ENCODE measurements at places on chromosomes 2 and 18.

GRCh38 chr2:227864161-227864756 lies 7.2 kb upstream of the DAW1 start:
- DNase-seq, result no peak

DNA sequence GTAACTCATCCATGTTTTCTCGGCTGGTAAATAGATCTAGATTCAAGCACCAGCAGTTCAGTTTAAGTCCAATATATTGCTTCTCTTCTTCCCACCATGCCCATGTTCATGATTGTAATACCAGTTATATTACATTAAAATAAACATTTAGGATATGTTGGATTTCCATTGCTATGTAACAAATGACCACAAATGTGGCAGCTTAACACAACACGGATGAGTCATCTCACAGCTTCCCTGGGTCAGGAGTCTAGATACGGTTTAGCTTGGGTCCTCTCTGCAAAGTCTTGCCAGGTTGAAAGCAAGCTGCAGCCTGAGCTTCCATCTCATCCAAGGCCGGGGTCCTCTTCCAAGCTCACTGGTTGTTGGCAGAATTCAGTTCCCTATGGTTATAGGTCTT lies 39.4 kb upstream of the SMAD2 start:
- DNase-seq, result no peak

GRCh38 chr18:41922841-41923240 lies 32.2 kb upstream of the PIK3C3 start:
- no peak for DNase-seq

GRCh38 chr2:134246154-134246874 lies 7.6 kb upstream of the MGAT5 start:
- no peak for DNase-seq

DNA sequence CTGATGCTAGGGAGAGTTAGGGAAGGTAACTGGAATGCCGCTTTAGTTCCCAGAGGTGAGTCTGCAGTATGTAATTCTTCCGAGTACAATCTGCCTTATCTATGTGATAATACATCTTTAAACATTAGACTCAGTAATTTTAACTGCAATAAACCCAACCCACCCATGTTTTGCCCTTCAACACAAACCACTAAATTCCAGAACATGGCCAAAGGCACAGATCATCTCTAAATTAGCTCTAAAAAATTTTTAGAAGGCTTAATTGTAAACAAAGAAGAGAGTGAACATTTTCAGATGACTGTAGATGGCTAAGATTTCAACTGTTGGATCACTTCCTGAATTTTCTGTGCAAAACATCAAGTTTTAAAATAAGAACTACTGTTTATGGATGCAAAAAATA lies 488.7 kb upstream of the ID2 start:
- no peak for DNase-seq

- DNase-seq, result no peak
Observed at GRCh38 chr2:206805887-206806607, 40.6 kb downstream of the FASTKD2 start.

GRCh38 chr2:95271381-95271971 lies 2.8 kb upstream of the PROM2 start:
- DNase-seq, result no peak

- no peak for DNase-seq
Observed at GRCh38 chr18:67483237-67483636, 33.3 kb downstream of the DSEL start.

GRCh38 chr2:62144689-62145477 lies 51.0 kb upstream of the B3GNT2 start:
- DNase-seq, result no peak

DNA sequence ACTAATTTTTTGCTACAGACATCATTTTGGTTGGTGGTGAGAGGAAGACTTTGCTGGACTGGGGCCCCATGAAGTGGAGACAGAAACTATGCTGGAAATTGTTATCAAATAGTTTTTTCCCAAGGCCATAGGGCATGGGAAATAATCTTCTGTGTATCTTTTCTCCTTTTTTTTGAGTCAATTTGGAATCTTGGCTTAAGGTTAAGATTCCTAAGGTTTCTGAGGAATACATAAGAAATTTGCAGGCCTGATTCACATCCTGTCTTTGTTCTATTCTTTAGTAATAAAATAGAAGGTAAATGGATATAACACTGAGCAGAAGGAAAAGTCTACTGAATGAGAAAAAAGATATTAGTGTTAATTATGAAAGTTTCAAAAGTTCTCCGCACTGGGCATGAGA lies 16.6 kb downstream of the SMC6 start:
- DNase-seq, result no peak

- no peak for DNase-seq
Observed at GRCh38 chr2:135773319-135773718, 31.7 kb downstream of the UBXN4 start.

DNA sequence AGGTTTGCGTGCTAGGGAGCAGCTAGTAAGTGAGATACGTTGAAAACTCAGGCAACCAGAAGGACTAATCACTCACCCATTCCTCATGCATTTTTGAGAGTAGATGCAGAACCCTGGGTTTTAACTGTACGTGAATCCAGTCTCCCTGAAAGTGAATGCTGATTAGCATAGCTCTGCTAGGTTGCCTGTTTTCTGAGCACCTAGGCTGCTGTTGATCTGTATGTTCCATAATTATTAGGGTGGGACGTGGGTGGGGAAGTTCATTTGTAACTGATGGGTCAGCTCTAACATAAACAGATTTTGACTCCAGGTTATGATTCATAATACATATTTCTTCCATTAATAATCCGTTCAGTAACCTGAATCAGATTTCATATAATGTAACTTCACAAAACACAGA lies 379.0 kb upstream of the FANCL start:
- no peak for DNase-seq

DNA sequence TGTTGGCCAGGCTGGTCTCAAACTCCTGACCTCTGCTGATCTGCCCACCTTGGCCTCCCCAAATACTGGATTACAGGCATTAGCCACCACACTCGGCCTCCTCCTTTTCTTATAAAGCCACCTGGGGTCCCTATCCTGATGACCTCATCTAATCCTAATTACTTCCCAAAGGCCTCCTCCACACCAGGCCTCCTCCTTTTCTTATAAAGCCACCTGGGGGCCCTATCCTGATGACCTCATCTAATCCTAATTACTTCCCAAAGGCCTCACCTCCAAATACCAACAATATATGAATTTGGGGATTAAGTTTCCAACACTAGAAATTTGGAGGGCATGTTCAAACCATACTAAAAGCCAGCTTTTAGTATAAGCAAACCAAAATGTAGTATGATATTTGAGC lies 9.7 kb upstream of the RMC1 start:
- no peak for DNase-seq

- DNase-seq, result no peak
Observed at GRCh38 chr18:36504928-36505327, 207.4 kb downstream of the FHOD3 start.

DNA sequence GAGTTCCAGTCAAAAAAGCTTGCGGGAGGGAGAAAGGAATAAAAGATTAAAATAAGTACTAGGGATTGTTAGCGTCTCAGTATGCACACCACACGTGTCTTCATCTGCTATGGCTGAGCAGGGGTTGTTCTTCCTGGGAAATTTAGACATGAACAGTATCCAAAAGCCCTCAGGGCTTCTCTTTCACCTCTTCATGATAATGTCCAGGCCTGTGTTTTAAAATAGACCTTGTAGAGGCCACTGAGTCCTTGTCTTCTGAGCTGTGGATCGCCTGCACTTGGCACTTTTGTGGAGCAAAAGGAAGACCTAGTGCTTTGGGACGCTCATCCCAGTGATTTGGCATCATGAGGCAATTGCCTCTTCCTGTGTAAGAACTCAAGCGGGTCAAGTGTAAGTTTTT lies 52.4 kb downstream of the CFAP221 start:
- no peak for DNase-seq

DNA sequence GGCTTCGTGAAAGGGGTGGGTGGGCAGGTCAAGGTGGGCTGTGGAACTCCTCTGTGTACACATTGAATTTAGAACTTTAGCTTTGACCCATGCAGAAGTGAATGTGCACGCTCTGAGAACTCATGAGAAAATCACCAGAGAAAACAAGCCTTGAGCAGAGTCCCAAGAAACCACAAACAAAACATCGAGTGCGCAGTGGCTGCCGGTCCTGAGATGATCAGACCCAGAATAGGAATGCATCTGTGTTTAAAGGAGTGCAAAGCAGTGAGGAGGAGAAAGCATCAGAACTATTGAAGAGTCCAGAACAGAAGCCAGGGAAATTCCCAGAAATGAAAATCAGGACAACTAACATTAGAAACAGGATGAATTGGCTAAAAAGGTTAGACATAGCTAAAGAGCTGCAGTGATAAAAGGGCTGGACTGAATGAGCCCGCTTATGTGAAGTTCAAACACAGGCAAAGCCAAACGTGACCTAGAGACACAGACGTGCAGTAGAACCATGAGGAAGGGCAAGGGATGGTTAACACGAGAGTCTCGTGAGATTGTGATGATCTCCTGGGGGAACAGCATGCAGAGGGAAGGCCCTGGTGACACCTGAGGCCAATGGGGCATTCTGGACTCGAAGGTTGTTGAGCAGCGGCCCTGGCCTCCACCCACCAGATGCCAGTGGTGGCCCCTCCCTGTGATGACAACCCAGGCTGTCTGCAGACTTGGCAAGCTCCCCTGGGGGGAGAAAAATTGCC lies 16.4 kb upstream of the TXNL4A start:
- DNase-seq, result no peak

- DNase-seq, result no peak
Observed at GRCh38 chr2:73272270-73272669, 12.0 kb downstream of the FBXO41 start.

GRCh38 chr2:233075966-233076339 lies 15.8 kb downstream of the INPP5D start:
- no peak for DNase-seq

DNA sequence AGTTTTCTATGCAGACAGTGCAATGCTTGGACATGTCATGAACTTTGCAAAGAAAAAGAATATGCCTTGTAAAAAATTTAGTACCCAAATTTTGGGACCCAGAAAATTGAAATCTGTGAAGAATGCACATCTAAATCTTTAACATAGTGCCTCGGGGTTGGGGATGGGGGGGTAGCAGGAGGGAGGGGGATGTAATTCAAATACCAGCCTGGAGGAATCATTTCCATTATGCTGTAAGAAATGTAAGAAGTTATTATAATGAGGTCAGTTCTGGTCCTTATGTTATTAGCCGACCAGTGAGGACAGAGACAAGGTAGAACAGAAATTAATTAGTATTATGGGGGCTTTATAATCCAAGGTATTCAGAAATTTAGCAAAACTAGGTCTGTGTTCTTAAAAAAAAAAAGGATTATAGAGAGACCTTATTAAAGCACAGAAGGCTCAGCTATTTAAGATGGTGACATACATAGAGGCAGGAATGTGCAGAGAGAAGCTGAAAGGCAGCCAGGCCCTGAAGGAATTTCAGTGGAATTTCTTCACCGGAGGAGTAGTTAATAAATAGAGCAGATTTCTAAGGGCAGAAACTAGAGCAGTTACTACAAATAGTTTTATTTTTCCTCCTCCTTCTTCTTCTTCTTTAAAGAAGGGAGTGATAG lies 89.0 kb upstream of the RBMS1 start:
- no peak for DNase-seq

- DNase-seq, result no peak
Observed at GRCh38 chr18:13518382-13518781, 208.0 kb downstream of the FAM210A start.

GRCh38 chr2:145015561-145015960 lies 495.6 kb upstream of the ZEB2 start:
- DNase-seq, result no peak

GRCh38 chr2:65429786-65430602 lies 2.4 kb downstream of the SPRED2 start:
- DNase-seq, result no peak

DNA sequence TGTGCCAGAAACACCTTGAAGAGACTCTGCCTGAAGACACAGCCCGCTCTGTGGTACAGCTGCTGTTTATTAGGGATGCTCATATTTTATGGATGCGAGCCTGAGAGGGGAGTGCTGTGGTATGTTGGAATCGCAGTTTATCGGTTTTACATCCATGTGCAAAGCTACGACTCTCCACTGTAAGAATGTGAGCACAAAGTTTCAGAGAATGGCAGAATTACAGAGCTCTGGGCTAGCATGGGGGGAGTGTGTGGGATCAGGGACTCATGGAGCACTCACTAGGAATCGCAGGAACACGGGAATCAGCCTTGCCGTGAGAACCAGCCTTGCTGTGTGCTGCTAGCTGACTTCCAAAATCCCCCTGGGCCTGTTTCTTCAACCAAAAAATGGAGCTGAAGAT lies 199.9 kb downstream of the RNF144A start:
- no peak for DNase-seq

- no peak for DNase-seq
Observed at GRCh38 chr2:47091118-47091517, 64.0 kb downstream of the STPG4 start.

DNA sequence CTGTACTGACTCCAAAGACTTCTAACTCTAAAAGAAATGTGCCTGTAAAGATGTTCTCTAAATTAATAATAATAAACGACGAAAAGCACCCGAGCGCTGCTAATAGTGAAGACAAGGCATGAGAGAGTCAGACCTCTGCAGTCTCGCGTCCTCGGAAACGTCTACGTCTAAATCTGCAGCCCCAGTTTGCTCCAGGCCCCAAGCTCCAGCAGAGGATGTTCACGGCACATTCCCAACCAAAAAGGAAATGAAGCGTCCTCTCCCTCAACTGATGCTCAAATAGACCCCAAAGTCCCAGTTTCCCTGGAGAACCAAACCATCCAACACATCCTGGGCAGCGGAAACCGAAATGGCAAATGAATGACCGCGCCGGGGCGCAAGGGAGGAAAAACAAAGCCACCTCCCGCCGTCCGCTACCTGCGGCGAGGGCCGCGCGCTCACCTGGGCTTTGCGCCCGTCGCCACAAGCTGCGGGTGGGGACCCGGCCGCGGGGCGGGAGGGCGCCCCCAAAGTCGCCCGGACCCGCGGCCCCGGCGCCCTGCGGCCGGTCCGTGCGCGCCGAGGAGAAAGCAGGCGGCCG lies 47.1 kb upstream of the CCDC150 start:
- no peak for DNase-seq

DNA sequence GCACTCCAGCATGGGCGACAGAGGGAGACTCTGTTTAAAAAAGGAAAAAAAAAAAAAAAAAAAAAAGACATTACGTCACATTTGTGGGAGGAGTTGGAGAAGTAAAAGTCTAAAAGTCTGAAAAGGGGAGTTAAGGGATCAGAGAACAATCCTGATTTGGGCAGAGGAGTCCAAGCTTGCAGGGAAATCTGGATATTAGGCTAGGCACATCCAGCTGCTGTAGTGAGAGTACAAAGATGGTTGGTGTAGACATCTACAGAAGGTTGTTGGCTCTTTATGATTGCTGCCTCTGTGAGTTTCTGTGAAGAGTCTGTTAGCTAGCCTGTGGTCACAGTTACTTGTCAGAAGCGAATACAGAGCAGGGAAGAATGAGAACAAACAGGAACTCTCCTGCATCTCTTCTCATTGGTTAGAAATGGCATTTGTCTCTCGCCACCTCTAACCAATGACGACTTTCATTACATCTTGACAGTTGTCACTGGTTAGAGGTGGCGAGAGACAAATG lies 3.3 kb upstream of the OSBPL6 start:
- DNase-seq, result no peak

GRCh38 chr18:25927830-25928229 lies 162.6 kb downstream of the SS18 start:
- no peak for DNase-seq
